Cerebellar cortex (tissue), 1 donor: ENCODE measurements at places on chromosomes 2 and 18.
A peak's percentile ranks its signal among the peaks of the same experiment; 100 is the strongest.

- DNase-seq, result peak; percentile 33
Observed at GRCh38 chr2:95022309-95023221, 2.9 kb upstream of the MAL start.

- no peak for DNase-seq
Observed at GRCh38 chr2:27306573-27307286, 1.5 kb downstream of the UCN start.

DNA sequence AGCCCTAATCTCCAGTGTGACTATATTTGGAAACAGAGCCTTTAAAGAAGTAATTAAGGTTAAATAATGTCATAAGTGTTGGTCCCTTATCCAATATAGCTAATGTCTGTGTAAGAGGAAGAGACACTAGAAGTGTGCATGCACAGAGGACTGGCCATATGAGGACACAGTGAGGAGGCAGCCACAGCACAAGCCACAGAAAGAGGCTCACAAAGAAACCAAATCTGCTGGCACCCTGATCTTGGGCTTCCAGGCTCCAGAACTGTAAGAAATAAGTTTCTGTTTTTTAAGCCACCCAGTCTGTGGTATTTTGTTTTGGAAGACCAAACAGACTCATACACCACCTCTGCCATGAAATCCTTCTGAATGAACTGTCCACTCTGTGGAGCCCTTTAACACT is 186.4 kb upstream of the SLC39A10 start:
- DNase-seq, result no peak

DNA sequence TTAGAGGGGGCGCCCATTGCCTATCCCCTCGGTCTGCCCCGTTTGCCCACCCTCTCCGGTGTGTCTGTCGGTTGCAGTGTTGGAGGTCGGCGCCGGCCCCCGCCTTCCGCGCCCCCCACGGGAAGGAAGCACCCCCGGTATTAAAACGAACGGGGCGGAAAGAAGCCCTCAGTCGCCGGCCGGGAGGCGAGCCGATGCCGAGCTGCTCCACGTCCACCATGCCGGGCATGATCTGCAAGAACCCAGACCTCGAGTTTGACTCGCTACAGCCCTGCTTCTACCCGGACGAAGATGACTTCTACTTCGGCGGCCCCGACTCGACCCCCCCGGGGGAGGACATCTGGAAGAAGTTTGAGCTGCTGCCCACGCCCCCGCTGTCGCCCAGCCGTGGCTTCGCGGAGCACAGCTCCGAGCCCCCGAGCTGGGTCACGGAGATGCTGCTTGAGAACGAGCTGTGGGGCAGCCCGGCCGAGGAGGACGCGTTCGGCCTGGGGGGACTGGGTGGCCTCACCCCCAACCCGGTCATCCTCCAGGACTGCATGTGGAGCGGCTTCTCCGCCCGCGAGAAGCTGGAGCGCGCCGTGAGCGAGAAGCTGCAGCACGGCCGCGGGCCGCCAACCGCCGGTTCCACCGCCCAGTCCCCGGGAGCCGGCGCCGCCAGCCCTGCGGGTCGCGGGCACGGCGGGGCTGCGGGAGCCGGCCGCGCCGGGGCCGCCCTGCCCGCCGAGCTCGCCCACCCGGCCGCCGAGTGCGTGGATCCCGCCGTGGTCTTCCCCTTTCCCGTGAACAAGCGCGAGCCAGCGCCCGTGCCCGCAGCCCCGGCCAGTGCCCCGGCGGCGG is 1.7 kb downstream of the MYCN start:
- no peak for DNase-seq

- DNase-seq, result no peak
Observed at GRCh38 chr2:128537646-128538045, 219.0 kb upstream of the HS6ST1 start.

DNA sequence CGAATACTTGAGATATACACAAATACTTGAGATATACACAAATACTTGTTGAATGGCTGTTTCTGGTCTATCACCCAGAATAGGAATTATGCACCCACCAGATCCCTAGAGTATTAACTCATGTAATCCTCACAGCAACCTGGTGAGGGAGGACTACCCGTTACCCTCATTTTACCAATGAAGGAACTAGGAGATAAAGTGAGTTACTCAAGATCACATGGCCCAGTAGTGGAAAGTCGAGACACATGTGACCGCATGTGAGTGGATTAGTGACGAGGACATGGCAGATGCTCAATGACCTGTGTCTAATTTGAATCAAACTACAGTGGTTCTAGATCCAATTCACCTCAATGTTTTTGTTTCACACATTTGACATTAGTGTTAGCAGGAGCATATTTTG is 2.4 kb downstream of the MOGAT1 start:
- DNase-seq, result no peak
